ENCODE measurements at places on chromosomes 6 and 20.

DNA sequence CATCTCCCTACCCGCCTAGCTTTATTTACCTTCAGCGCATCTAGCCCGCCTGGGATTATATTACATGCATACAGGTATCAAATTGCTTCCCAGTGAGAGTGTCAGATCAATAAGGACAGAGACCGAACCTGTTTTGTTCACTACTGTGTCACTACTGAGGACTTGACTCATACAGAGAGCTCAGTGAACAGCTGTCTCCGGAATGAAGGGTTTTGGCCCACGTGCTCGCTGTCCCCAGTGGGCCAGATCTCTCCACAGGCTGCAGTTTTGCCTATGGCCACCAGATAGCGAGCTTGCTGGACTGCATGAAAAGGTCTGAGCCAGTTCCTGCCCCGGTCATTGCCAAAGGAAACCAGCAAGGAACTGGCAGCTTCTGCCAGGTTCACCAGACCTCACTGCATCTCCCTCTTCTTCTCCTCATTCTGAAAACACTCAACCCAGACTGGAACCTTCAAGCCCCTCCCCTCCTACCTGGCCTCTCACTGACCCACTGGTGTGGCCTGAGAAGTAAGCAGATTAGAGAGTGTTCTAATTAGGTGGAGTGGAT, 150.8 kb downstream of the ZMYND8 start:
- no peak for DNase-seq

GRCh38 chr6:116564311-116564710, 7.0 kb upstream of the RWDD1 start:
- no peak for DNase-seq

- no peak for DNase-seq
These were observed 136.8 kb downstream of the FNDC1 start for GRCh38 chr6:159305804-159306537.

GRCh38 chr6:12947151-12947871, 230.7 kb downstream of the PHACTR1 start:
- DNase-seq = no peak

DNA sequence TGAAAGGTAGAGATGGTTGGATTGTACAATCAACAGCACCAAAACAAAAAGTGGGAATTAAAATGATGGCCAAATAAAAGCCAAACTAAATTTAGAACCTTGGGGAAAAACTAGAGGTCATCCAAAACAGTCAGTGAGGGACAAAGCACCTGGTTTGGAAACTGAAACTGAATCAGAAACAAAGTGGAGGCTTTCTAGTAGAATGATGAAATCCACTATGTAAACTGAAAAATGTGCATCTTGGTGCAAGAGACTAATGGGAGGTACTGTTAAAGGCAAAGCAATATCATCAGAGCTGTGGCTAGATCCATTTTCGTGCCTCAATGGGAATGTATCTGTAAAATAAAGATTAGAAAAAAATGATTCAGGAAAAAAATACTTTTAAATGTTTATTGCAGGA, 380.0 kb upstream of the GJE1 start:
- no peak for DNase-seq

- DNase-seq = peak; percentile 50
These were observed 14.9 kb downstream of the ZBTB2 start for GRCh38 chr6:151376440-151376839.
